Omental fat pad (tissue), 4 donors: ENCODE measurements at places on chromosomes 3 and 15.

GRCh38 chr3:168088106-168088720 lies 7.5 kb downstream of the GOLIM4 start:
- no peak for DNase-seq

GRCh38 chr15:44734839-44735481 lies 1.4 kb upstream of the TRIM69 start:
- DNase-seq: no peak

- DNase-seq: no peak
Measured at GRCh38 chr3:2802429-2802828, 307.7 kb downstream of the IL5RA start.

GRCh38 chr15:100095541-100096247 lies 246.1 kb downstream of the ADAMTS17 start:
- no peak for DNase-seq

DNA sequence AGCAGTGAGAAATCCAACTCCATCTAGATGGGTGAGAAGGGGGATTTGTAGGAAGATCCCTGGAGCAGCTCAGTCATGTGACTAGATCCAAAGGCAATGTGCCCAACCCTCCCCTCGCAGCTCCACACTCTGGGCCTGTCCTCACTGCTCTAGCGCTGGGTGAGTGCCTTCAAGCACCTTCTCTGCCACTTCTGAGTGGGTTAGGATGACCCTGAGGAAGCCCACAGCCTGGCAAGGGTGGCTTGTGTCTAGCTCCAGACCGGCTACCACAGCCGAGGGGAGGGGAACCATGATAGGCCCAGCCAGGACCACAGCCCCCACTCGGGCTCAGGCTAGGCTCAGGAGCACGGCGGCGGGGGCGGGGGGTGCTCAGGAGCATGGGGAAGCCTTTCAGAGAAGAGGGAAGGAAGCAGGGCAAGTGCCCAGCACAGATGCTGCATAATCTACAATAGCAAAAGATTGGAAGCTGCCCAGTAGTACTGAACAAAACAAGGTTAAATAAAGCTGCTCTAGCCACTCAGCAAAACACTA lies 1.7 kb downstream of the SPATA12 start:
- DNase-seq: no peak

GRCh38 chr3:172384836-172385235 lies 63.4 kb downstream of the GHSR start:
- no peak for DNase-seq

- DNase-seq: no peak
Measured at GRCh38 chr3:67241084-67241483, 243.0 kb downstream of the KBTBD8 start.

- DNase-seq: no peak
Measured at GRCh38 chr15:28113394-28114113, 14.4 kb upstream of the OCA2 start.

GRCh38 chr15:99976811-99977271 lies 243.6 kb upstream of the LYSMD4 start:
- DNase-seq: no peak

GRCh38 chr15:100042558-100042957 lies 299.2 kb downstream of the ADAMTS17 start:
- no peak for DNase-seq

- DNase-seq: no peak
Measured at GRCh38 chr3:72437661-72438406, 410.4 kb downstream of the SHQ1 start.

DNA sequence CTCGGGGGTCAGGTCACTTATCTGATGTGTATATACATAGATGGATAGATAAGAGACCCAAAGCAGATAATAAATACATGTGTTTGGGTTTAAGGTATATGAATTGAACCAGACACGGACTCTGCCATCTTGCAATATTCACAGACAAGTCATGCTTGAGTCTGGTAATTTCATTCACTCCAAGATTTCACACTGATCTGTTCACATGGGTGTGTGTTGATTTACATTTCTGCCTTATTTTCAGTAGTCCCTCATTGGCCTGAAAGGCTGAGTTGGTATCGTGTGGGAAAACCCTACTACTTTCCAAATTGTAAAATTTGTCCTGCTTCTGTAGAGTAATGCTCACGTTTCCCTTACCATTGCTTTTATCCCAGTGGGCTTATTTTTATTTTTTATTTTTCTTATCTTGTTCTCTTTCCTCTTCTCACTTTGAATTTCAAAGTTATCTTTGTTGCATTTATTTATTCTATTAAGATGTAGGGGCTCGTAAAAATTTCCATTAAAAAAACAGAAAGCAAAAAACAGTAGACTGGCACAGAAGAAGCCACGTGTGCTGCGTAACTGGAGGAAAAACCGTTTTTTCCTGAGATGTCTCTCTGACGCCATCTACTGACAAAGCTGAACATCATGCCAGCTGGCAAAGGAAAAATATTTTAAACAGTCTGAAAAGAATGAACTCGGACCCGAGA lies 10.8 kb upstream of the MFSD1 start:
- DNase-seq: no peak
